ENCODE measurements at places on chromosomes 1 and 21.

GRCh38 chr1:112461200-112461871, 47.4 kb upstream of the WNT2B start:
- no peak for DNase-seq

DNA sequence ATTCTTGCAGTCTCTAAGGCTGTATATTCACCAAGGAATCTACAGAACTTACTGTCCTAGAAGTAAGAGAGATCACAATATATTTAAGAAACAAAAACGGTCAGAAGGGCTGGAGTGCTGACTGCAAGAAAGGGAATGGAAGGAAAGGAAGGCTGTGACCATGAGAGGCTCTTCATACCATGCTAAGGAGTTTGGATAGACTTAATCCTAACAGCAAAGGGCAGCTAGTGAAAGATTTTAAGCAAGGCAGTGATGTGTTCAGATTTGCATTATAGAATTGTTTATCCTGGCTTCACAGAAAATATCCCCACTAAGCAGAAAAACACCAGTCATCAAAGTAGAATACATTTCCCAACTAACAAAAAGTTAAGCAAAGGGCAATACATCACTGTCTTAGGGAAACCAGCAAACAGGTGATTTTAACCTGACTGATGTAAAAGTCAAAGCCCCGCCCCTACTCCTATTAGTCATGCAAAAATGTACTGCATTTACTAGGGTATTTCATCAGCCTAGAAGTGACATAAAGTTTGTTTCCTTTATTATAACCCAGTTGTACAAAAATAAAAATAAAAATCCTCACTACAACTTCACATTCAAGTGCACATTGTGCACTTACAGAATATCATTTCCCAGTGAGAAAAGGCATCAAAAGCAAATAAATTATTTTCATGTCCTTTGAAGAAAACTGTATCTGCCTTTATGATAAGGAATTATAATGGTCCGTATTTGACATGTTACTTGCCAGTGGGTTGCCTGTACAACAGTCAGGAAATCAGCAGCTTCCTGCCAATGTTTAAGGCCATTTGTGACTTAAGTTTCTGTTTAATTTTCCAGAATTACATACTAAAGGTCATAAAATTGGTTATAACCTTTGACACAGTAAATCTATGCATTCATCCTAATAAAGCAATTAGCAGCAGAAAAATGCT, 17.2 kb downstream of the JAK1 start:
- DNase-seq = no peak

DNA sequence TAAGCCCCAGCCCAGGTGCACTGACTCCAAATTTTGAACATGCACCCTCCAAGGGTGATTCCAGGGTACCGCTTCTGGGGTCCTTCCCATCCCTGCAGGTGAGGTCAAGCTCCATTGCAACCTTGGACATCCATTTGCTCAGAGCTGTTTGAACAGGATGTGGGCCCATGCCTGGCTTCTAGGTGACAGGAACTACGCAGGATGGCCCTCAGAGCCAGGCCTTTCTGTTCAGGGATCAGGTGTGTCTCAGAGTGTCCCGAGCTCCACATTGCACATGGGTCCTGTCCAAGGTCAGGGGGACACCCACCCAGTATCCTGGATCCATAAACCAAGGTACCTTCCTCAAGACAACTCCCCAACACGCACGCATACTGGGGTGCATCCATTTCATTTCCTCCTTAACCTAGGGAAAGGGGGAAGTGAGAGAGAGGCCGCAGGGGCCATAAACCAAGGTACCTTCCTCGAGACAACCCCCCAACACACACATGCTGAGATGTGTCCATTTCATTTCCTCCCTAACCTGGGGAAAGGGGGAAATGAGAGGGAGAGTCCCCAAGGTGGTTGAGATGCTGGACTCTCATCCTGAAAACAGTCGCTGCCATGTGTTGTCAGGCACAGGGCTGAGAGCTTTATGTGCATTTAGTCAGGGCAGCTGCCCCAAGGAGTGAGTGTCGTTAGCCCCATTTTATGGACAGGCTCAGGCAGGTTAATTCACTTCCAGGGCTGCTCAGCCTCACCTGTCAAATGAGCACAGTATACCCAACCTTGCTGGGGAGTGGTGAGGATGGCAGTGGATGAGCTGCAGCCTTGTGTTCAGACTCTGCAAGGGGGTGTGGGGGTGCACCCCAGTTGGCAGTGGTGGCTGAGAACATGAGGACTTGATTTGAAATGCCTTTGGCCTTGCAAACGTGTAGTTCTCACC, 2.1 kb downstream of the SLC66A1 start:
- DNase-seq = no peak

- no peak for DNase-seq
Observed at GRCh38 chr1:75641325-75641724, 30.4 kb upstream of the SLC44A5 start.

GRCh38 chr1:201098992-201099677, 13.1 kb downstream of the CACNA1S start:
- DNase-seq = no peak

- no peak for DNase-seq
Observed at GRCh38 chr1:40318970-40319621, 2.0 kb upstream of the COL9A2 start.

DNA sequence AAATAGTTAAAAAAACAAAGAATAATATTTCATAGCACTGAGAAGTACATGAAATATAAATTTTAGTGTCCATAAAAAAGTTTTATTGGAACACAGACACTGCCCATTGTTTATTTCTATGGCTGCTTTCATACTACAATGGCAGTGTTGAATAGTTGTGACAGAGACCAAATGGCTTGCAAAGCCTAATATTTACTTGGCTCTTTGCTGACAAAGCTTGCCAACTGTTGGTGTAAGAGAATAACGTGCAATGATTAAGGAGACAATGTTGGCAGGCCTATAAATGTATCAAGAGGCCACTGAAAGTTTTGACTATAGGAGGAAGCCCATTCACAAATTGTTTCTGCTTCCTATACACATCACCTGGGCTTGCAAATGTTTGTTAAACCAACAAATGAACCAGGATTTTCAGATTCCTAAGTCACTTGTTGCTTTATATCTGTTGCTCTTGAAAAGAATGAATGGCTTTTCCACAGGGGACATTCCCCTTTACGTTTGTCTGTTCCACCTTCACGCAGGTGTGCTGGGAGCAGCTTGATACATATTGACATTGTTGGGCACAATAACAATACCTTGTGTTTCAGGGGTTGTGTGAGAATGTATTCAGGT, 5.5 kb upstream of the ST6GALNAC3 start:
- no peak for DNase-seq

DNA sequence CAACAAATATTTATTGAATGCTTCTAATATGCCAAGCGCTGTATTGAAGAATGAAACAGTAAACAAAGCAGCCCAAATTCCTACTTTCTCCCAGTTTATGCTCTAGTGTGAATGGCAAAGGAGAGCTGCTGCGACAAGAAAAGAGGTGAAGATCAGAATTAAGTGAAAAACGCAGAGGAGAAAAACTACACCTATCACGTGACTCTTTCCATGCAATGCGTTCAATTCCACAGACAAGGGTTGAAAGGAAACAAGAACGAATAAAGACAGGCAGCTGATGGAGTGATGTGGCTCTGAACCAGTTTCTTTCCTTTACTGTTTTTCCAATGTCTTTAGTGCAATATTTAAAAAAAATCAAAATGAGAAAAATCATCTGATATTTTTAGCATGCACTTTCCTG, 23.6 kb downstream of the MT1HL1 start:
- DNase-seq = no peak

- DNase-seq = no peak
Observed at GRCh38 chr1:201845331-201846083, 16.6 kb downstream of the IPO9 start.
